Vagina (tissue), 2 donors: ENCODE measurements at places on chromosomes 6 and 20.

DNA sequence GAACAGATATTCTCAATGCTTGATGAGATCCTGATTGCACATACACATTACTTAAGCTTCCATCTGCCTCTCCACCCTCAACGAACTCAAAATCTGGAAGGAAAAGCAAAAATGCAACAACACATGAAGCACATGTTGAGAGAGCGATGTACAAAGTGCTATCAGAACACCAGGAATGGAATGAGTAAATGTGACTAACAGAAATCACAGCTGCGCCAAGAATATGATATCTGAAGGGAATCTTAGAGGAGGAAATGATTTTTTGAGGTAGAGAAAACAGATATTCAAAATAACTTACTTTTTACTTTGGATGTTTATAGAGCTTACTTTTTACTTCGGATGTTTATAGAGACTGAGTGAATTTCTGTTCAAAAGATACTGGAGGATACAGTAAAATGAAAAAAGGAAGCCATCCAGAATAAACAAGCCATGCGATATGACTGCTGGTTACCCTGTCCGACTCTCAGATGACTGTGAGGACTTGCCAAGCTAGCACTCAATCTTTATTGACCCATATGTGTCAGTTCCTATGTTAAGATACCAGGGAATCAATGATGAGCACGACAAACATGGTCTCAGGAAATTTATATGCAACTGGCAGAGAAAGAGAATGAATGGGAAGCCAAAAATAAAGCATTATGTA lies 102.0 kb downstream of the SMLR1 start:
- no peak for DNase-seq

GRCh38 chr6:35078226-35078850 lies 62.8 kb downstream of the TCP11 start:
- DNase-seq: no peak

GRCh38 chr6:131348572-131348971 lies 213.3 kb downstream of the AKAP7 start:
- no peak for DNase-seq

- DNase-seq: no peak
These were observed 26.7 kb downstream of the SERPINB9 start for GRCh38 chr6:2876210-2877056.

DNA sequence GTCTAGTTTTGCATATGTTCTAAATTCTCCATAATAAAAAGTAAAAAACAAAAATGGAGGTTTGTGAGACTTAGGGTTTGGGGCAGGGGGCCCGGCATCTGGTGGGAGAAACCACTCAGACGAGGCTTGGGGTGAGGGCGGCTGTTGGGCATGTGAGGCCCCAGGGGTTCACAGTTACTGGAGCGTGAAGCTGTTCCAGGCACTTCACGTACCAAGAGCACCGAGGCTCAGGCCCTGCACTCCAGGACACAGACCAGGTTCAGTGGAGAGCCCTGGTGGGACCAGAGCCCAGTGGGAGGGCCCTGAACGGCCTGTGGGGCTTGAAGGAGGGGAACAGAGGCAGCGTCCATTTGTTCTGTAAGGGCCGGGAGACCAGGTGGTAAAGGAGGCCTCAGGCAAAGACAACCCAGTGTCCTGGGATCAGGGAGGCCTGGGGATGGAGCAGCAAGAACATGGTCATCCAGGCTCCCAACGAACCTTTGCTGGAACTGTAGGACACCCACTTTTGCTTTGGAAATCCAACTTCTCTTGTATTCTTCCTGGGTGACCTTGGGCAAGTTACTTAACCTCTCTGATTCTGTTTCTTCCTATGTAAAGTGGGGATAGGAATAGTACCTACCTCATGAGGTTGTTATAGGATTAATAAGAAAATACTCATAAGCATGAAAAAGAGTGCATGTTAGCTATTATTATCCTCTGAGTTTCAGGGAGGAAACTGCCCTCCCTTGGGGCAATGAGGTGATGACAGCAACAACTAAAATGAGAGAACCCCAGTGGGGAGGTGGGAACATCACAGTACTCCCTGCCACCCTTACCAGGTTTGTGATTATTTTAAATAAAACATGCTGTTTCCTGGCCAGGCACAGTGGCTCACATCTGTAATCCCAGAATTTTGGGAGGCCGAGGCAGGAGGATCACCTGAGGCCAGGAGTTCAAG lies 1.1 kb upstream of the FGD2 start:
- DNase-seq: no peak

GRCh38 chr6:56570413-56571359 lies 72.0 kb downstream of the DST start:
- no peak for DNase-seq

- DNase-seq: no peak
These were observed 46.3 kb upstream of the NHSL1 start for GRCh38 chr6:138545621-138545980.

GRCh38 chr6:98215531-98215930 lies 618.8 kb upstream of the POU3F2 start:
- no peak for DNase-seq

DNA sequence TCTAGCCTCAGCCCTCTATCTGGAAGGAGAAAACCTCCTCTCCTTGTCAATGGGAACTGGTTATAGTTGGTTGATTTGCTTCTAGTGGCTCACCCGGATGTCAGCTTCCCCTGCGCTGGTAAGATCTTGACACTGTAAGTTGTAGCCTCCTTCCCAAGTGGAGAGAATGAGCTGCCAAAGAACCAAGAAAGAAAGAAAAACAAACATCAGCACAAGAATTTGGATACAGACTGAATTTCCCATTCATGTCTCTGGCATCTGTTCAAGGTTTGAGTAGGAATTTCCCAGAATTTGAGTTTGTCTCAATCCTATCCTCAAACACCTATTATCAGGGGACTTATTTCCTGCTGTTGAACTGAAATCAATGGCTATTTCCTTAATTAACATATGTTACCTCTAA lies 44.1 kb downstream of the ELOVL2 start:
- no peak for DNase-seq

GRCh38 chr6:153591159-153591558 lies 447.9 kb upstream of the OPRM1 start:
- DNase-seq: no peak

GRCh38 chr6:138004430-138005287 lies 102.6 kb downstream of the PERP start:
- no peak for DNase-seq

DNA sequence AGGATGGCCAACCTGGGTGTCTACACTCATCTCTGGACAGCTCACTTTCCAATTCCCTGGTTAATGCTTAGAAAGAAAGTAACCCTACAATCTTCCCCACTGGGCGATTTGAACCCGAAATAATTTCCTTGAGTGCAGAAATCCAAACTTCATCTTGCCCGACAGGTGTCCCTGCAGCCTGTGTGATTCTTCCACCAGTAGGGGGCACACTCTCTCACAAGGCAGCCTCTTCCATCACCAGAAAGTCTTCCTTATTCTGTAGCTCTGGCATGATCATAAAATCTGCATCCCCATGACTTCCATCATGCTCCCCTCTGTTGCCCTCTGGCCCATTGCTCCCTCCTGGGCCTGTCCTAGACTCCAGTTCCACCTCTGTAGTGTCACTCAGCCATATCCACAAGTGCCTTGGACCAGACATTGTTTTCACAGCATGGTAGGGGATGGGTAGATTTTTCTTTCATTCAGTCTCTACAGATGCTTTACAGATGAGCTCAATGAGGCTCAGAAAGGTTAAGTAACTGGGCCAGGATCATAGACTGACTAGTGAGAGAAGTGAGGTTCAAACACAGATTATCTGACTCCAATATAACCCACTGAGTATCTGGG lies 170.4 kb upstream of the SPTLC3 start:
- no peak for DNase-seq

DNA sequence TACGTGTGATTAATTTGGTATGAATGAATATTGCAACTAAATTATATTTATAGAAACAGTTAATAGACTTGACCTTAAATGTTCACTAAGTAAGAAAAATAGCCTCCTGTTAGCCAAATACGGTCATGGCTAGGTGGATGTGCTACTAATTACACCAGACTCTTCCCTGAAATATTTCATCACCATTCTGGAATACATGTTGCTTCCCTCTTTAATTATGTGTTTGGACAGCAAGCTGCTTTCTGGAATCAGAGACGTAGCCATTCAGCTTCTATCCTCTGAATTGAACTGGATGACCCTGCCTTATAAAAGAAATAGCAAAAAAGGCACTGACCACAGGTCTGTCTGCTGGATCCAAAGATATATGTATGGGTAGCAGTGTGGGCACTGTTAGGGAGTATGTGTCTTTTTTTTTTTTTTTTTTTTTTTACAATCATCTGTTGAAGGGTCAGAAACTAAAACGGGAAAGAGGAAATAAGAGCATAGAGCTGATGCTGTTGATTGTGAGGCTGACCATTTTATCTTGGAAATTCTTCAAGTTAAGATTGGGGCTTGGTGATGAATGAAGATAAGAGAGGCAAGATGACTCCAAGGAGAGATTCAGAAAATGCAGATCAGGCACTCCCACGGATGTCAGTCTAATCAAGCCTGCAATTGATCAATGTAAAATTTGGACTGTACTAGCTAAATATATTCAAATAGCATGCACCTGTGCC lies 283.2 kb upstream of the HSF2 start:
- DNase-seq: no peak

- DNase-seq: no peak
These were observed 130.0 kb downstream of the BTBD9 start for GRCh38 chr6:38509713-38510112.

DNA sequence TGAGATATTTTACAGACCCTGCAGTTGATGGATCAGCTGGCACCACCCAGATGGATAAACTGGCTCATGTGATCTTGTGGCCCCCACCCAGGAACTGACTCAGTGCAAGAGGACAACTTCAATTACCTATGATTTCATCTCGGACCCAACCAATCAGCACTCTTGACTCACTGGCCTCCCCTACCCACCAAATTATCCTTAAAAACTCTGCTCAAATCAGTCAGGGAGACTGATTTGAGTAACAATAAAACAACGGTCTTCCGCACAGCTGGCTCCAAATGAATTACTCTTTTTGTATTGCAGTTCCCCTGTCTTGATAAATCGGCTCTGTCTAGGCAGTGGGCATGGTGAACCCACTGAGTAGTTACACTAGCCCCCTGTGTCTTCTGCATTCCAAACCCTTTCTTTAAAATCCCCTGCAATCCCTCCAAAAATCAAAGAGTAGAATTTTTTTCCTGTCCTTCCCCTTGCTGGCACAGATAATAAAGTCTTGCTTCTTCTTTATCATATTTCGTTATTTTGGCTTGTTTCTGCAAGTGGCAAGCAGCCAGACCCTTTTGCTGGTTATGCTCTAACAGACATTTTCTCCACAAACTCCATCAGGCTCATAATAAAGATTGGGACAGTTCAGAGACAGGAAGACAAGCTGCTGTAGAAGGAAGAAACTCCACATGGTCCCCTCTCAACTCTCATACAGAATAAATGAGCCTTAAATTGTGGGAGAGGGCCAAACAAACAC lies 48.3 kb downstream of the OR2B6 start:
- no peak for DNase-seq

DNA sequence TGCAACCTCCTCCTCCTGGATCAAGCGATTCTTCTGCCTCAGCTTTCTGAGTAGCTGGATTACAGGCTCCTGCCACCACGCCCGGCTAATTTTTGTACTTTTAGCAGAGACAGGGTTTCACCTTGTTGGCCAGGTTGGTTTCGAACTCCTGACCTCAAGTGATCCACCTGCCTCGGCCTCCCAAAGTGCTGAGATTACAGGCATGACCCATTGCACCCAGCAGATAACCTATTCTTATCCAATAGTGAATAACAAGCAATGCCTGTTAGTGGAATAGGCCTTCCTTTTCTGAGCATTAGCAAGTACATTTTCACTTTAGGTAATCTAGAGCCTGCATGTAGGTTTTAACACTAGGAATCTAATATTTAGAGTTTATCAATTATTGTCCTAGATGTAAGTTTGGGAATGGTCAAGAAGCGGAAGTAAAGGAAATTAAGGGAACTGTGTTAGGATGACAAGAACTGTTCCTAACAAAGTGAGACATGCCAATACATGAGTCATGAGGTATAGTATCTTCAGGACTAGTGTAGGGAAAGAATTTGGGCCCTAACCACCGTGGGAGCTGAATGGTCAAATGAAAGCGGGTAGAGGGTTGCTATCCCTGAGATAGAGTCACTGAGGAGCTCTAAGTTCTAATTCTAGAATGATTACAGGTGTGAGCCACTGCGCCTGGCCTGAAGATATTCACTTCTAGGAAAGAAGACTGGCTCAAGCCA lies 15.0 kb downstream of the BLTP3A start:
- DNase-seq: no peak

DNA sequence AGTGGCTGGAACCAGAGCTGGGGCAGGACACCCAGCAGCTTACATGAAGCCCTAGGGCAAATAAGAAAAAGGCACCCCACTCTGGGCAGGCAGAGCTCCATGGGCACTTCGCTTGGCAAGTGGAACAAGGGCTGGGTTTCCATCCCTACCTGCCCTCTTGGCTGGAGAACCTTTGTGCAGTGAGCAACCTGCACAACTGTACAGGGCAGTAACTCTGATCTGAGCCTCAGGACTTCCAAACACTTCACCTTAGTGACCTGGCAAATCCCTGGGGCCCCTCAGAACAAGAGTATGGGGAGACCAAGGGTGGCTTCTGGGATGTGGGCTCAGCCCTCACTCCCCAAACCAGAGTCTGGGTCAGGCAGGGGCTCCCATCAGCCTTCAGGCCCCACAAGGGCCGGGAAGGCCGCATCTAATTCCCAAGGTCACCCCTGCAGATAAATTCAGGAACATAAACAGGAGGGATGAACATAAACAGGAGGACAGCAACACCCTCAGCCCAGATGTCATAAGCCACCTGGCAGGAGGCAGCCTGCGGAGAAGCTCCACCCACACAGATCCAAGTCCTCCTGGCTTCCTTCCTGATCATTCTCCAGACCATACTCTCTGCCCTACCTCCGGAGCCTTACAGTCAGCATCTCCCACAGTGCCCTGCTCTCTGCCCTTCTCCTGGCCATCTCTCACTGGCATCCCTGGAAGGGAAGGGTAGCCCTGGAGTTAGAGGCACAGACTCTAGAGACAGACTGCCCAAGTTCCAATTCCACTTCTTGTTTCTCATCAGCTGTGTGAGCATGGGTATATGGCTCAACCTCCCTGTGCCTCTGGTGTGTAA lies 37.5 kb downstream of the HNF4A start:
- DNase-seq: no peak

GRCh38 chr6:154138793-154139192 lies 99.8 kb downstream of the OPRM1 start:
- DNase-seq: no peak

DNA sequence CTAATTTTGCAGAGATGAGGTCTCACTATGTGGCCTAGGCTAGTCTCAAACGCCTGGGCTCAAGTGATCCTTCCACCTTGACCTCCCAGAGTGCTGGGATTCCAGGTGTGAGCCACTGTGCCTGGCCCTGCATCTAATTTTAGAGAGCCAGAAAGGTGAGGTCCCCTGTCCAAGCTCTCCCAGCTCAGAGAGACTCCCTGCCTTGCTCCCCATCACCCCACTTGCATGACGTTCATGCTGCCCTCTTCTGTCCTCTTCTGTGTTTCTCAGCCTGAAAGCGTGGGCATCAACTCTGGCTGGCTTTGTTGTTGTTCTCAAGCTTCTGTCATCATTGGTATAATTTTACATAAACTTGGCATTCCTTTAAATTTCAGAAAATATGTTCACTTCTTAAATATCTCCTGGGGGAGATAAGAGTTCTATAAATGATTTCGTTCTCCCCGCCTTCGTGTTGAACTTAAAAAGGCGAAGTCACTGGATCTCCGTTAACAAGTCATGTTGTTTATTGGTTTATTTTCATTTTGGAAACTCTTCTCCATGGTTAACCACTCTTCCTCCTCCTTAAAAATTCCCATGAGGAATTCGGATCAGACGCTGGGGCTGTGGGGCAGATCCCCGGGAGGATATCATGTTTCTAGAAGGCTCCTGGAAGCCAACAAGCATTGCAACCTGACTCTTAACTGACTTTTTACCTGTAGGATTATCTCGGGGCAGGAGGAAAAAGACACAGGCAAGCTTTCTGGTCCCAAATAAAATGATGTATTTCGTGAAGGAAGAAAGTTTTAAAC lies 13.2 kb upstream of the PARD6B start:
- no peak for DNase-seq
